ENCODE measurements at places on chromosomes 1 and 21.

DNA sequence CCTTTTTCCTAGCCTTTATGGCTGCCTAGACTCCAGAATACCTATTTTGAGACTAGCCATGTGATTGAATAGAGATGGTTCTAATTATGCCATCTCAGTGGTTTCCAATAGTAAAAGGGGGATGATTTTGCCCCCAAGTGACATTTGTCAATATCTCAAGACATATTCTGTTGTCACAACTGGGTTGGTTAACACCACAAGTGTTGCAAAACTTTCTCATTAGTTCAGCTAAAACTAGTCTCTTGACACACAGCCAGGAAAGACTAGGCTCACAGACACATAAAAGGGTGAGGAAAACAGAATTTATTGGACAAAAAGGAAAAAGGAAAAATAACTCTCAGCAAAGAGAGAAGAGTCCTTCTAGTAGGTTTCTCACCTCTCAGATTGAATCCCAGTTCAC, 39.9 kb upstream of the GBP5 start:
- no peak for DNase-seq

GRCh38 chr1:246733704-246734103, 9.5 kb downstream of the SCCPDH start:
- DNase-seq: no peak

DNA sequence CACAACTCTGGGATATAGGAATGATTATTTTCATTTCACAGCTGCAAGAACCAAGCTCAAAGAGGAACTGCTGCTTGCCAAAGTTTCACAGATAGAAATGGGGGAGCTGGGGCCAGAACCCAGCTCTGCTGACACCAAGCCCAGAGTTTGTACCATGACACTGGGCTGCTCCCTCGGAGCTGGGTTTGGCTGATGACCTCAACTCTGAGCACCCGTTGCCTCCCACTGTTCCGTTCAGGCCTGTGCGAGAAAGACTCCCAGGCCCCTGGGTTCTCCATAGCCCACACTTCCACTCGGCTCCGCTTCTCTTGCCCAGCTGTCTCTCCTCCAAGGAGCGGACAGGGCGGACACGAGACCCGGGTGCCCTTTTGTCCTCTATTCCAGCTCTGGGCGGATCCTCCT, 55.2 kb downstream of the NGF start:
- no peak for DNase-seq

DNA sequence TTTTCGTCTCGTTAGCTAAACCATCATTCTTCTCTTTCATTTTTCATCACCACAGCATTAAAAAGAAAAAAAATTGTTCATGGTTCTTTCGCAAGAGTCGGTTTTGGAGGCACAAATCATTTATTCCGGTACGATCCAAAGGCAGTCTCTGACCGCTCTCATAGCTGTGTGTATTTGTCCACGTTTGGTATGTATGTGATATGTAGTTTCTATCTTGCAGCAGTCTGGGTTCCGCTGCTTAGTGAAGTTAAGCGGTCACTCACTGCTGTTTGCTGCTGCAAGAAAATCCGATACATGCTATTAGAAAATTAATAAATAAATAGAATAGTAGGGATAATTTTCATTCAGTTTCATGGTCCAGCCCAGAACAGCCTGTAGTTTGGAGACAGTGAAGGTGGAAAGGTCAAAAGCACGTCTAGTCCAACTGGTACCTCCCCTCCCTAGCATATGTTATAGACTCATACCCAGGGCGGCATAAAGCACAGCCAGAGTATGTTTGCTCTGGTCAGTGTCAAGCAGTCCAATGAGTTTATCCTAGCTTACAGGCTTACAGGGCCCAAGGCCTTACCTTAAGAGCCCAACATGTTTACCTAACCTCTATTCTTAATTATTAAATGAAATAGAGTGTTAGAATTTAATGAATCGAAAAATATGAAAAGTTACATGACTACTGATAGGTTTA, 2.5 kb downstream of the FMN2 start:
- DNase-seq: no peak

DNA sequence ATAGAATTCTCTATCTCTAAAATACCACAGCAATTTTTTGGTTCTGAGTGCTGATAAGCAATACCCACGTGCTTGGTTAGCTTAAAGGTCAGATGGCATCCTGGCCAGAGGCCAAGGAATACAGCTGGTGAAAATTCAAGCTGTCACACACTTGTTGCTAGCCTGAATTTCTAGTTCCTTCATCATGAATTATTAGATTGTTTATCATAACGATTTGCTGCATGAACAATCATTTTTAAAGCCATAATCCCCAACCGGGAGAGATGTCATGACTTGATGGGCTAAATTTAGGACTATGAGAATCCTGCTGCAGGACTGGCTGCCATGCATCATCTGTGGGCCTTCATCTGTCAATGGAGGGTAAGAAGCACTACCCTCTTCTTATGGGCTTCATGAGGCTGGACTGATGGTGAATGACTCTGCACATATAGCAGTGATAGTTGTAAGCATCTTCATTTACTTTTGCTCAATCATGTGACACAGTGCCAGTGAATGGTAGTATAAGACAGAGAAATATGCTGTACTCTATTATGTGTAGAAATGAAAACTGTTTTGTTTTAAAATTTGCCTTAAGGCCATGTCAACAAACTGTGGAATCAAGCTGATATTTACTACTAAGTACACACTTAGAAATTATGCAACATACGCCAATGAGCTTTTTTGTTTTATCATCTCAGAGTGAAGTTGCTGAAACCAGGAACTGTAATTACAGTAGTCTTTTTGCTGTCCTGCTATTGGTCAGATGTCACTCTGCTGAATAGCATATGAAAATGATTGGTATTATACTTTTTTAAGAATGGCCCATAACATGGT, 80.5 kb upstream of the RALGPS2 start:
- peak; percentile 25 for DNase-seq

DNA sequence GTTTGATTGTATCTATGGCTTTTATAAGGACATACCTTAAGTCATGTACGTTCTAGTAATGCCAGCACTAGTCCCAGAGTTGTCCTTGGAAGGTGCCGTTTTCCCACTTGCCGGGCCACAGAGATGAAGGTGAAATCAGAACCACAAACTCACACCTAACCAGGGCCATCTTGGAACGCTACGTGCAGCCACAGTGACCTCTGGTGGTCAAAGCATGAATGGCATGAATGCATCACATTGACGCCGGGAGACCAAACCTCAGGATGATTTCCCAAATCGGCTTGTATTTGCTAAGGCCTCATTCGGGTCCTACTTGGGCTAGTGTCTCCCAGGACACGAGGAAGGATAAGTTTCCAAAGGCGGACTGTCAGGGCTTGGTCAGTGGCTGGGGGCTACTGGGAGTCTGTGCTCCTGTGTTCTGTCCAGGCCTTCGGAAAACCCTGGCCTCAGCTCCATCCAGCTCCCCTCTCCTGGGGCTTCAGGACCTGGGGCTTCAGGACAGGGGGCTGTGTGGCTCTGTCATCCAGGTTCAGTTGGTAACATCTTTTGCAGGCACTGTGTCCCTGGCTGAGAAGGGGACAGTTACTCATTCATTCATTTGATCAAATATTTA, 260.5 kb downstream of the PRDM2 start:
- DNase-seq: peak; percentile 79

GRCh38 chr1:212621949-212622305, 13.4 kb downstream of the ATF3 start:
- DNase-seq: no peak

GRCh38 chr1:35268282-35269200, at the start of gene ZMYM4:
TSS of gene ZMYM4 (plus strand) at chr1:35268709. CDS start at chr1:35269047, 338 bp downstream.
- DNase-seq: peak; percentile 97

DNA sequence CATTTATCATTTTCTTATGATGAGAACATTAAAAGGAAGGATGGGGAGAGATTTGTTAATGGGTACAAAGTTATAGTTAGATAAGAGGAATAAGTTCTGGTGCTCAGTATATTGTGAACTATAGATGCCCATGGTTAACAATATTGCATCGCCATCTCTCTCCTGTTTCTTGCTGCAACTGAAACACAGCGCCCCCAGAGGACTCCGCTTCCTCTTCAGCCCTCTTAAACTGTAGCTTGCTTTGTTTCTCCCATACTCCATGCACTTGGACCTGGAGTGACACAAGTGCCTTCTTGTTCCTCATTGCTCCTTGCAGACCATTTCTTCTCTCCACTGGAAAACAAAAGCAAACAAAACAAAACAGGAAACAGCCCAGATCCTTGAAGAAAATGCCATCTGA, 70.1 kb upstream of the NTPCR start:
- no peak for DNase-seq

GRCh38 chr1:67214420-67215174, 48.3 kb downstream of the IL23R start:
- no peak for DNase-seq

DNA sequence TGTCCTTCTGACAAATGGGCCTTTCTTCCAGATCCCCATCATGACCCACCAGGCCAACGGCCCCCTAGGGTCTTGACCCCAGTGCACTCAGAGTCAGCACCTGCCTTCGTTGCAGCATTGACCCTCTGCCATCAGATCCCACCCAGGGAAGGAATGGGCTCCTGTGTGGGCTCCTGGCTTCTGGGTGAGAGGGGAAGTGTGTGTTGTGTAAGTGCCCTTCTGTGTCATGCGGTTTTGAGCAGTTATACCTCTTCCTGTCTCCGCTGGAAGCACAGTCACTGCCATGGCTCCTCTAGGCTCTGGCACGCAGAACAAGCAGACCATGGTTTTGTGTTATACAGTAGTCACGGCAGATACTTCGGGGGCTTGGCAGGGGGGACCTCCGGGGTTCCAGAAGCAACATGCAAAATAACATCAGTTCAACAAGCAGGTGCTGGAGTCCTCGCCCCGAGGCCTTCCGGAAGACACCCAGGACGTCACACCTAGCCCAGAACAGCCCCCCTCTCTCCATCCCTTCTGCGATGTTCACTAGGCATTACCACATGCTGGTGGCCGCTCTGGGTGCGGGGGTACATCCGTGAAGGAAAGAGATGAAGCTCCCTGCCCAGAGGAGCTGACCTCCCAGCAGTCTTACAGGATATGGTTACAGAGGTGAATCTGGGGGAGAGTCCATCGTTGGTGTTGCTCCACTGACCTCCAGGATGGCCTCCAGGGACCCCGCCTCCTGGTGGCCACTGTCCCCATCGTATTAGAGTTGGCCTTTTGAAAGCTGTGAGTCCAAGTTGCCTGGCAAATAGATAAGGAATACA, 17.4 kb upstream of the KCNAB2 start:
- no peak for DNase-seq

DNA sequence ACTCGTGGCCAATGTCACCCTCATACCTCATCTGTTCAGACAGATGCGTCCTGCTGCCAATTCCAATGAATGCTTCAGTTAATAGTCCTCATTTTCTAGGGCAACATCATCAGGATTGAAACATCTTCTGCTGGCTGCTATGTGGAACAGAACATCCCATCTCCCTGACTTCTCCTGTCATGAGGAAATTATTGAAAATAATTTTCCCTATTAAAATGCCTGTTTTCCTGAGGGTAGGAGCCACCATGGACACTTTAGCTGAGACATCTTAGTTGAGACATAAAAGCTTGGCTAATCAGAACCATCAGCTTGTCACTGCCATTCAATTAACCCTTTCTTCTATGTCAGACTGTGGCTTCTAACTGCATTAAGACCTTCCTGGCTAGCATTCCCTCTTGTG, 396.1 kb downstream of the HHAT start:
- no peak for DNase-seq

- no peak for DNase-seq
Observed at GRCh38 chr1:215568299-215568692, 1.2 kb downstream of the KCTD3 start.

DNA sequence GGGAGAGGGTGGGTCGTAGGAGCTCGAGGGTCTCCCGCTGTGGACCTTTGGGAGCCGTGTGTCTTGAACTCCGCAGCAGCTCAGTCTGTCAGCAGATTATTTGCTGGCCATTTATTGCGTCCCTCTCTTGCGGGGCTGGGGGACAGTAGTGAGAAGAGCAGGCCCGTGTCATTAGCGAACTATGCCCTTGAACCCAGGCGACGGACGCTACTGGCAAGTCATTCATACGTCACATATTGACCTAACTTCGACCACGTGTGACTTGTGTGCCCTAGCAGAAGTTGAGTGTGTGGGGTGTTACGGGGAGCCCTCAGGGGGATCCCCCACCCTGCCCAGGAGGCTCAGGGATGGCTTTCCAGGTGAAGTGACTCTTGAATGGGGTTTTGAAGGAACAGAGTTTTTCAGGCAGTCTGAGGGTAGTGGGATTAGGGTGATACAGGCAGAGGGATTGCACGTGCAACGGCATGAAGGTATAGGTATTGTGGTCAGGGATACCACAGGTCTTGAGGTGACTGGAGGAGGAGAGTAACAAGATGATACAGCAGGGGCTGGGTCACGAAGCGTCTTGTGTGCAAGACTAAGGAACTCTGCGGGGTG, 13.0 kb downstream of the RCC1 start:
- no peak for DNase-seq

GRCh38 chr1:119878171-119878570, 18.1 kb downstream of the ADAM30 start:
- DNase-seq: peak; percentile 82

DNA sequence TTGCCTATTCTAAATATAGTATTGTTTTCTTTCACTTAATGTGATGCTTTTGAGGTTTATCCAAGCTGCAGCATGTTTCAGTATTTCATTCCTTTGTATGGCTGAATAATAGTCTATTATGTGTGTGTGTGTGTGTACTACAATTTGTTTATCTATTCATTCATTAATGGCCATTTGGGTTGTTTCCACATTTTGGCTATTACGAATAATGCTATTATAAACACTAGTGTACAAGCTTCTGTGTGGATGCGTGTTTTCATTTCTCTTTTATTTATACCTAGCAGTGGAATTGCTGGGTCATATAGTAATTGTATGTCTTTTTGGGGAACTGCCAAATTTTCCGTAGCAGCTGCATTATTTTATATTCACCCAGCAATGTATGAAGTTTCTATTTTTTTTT, 15.0 kb upstream of the THEM5 start:
- DNase-seq: no peak

- DNase-seq: no peak
Observed at GRCh38 chr1:43302201-43302600, 1.4 kb downstream of the TIE1 start.
